Right lobe of liver (tissue), 6 donors: ENCODE measurements at places on chromosomes 7 and 10.
A peak's percentile ranks its signal among the peaks of the same experiment; 100 is the strongest.

DNA sequence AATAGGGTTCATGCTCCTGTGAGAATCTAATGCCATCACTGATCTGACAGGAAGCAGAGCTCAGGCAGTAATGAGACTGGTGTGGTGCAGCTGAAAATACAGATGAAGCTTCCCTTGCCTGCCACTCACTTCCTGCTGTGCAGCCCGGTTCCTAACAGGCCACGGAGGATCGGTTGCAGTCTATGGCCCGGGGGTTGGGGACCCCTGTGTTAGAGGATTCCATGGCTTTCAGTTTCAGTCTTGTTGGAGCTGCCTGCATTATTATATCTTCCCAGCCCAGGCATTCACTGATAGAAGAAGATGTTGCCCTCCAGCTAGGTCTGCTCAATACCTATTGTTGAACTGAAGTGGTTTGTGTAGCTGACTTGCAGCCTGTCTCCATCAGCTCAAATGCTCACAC, 1298.8 kb downstream of the TYW1 start:
- no peak overlapping the region for H3K27ac ChIP-seq
- no peak for DNase-seq
- no peaks in the 10 kb centered on the region for H3K4me1 ChIP-seq
- H3K36me3 ChIP-seq = no peaks in the 10 kb centered on the region
- H3K4me3 ChIP-seq = no peak overlapping the region
- H3K27me3 ChIP-seq = no peaks in the 10 kb centered on the region

GRCh38 chr7:141451232-141451631, 100.0 kb upstream of the AGK start:
- DNase-seq = no peak
- no peak overlapping the region for H3K4me3 ChIP-seq
- no peaks in the 10 kb centered on the region for H3K27me3 ChIP-seq
- no peaks in the 10 kb centered on the region for H3K36me3 ChIP-seq
- H3K27ac ChIP-seq = no peak overlapping the region

- no peak overlapping the region for H3K4me3 ChIP-seq
- H3K27me3 ChIP-seq = no peaks in the 10 kb centered on the region
- no peaks in the 10 kb centered on the region for H3K36me3 ChIP-seq
- H3K4me1 ChIP-seq = no peaks in the 10 kb centered on the region
- no peak for DNase-seq
These were observed 251.5 kb downstream of the BICC1 start for GRCh38 chr10:58764087-58764747.

GRCh38 chr7:134651991-134652390, 5.3 kb downstream of the BPGM start:
- H3K27me3 ChIP-seq = no peaks in the 10 kb centered on the region
- no peak for DNase-seq
- H3K27ac ChIP-seq = no peak overlapping the region
- no peaks in the 10 kb centered on the region for H3K4me1 ChIP-seq
- H3K4me3 ChIP-seq = no peak overlapping the region

DNA sequence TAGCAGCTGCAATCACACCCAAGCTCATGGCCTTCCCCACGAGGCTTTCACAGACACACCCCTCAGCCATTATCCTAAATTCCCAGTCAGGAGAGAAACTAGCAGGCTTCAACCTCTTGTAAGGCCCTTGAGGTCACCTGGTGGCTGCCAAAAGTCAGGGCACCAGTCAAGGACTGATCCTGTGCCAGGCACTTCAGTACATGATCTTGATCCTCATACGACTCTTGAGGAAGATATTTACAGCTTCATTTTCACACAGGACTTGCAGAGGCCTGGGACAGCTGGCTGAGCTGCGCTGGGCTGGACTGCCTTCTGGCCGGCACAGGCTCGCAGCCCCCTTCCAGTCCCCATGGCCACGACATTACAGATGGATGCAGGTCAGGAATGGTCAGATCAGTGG, 8.8 kb downstream of the PDAP1 start:
- H3K4me1 ChIP-seq = no peaks in the 10 kb centered on the region
- H3K27ac ChIP-seq = no peak overlapping the region
- no peaks in the 10 kb centered on the region for H3K27me3 ChIP-seq
- DNase-seq = no peak
- H3K36me3 ChIP-seq = peaks cover 18% of the 10 kb centered on the region

DNA sequence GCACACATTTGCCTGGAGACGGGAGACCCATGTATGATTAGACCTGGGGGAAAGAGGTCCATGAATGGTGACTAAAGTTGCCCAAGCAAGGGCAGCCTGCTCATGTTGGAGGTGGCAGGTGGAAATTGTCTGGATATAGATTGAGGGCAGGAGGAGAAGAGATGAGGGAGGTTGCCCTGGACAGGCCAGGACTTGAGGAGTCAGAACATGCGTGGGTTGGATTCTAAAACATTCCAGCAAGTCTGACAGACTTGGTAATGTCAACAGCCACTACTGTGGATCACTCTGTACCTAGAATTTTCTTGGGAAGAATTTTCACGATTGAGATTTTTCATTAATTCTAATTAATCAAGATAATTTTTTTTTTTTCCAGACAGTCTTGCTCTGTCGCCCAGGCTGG, 19.1 kb upstream of the SVOPL start:
- H3K4me3 ChIP-seq = no peak overlapping the region
- DNase-seq = no peak
- H3K4me1 ChIP-seq = no peaks in the 10 kb centered on the region
- no peaks in the 10 kb centered on the region for H3K27me3 ChIP-seq

GRCh38 chr7:33973231-33974015, 68.1 kb downstream of the BMPER start:
- no peaks in the 10 kb centered on the region for H3K27me3 ChIP-seq
- no peak overlapping the region for H3K4me3 ChIP-seq
- DNase-seq = no peak
- H3K27ac ChIP-seq = no peak overlapping the region
- H3K4me1 ChIP-seq = no peaks in the 10 kb centered on the region

DNA sequence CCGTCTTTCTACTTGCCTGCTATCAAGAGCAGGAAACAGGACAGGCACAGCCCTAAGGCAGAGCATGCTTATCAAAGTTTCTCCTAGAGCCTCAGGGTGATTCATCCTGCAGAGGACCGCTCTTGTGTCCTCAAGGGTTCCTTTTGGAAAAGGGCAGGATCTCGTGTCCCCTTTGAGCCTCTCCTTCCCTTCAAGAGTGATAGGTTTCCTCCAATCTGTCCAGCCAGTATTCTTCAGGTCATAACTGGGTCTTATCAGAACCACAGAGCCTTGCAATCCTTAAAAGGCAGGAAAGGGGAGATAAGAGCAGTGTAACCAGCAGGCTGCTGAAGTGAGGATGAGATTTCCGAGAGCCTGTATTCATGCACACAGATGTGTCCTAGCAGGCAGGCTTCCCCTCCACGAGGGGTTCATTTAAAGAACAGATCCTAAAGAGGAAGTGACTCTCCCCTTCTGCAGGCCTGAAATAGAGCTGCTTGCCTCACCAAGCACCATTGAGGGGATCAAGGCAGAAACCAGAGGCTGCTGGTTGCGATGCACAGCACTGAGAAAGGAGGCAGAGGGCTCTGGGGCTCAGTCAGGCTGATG, 90.5 kb upstream of the SVIL start:
- no peaks in the 10 kb centered on the region for H3K27me3 ChIP-seq
- H3K36me3 ChIP-seq = no peaks in the 10 kb centered on the region
- H3K4me3 ChIP-seq = no peak overlapping the region
- no peaks in the 10 kb centered on the region for H3K4me1 ChIP-seq
- no peak for DNase-seq

- H3K4me3 ChIP-seq = peak overlapping the region; percentile 65
- H3K27ac ChIP-seq = peak overlapping the region; percentile 38
- peaks cover 34% of the 10 kb centered on the region for H3K4me1 ChIP-seq
- H3K27me3 ChIP-seq = no peaks in the 10 kb centered on the region
- H3K36me3 ChIP-seq = no peaks in the 10 kb centered on the region
These were observed 536.0 kb upstream of the GALNT17 start for GRCh38 chr7:70595755-70596597.

DNA sequence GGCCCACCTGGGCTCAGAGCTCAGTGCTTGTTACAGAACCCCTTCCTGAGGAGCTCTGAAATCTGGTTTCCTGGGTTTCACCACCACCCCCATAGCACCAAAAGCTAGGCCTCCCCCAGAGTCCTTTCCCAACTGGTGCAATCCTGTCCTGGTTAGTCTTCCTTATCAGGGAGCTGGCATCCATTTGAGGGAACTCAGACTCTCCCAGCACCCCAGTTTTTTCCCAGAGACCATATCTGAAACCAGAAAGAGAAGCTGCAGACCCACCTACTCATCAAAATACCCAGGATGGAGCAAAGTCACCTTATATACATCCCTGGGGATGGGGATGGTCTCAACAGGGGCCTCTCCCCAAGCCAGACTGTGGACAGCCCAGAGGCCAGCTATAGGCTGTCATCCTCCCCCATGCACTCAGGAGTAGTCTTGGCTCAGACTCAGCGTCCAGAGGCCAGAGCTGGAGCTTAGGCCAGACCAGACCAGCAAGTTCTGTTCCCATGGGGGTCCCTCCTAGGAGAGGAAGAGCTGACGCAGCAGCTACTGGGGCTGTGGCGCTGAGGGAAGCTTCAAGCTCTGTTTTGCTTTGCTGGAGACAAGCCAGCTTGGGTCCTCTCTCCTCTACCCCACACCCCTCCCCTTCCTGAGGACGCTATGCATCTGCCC, 3.0 kb downstream of the TBATA start:
- H3K4me1 ChIP-seq = no peaks in the 10 kb centered on the region
- no peaks in the 10 kb centered on the region for H3K36me3 ChIP-seq
- no peaks in the 10 kb centered on the region for H3K27me3 ChIP-seq
- H3K27ac ChIP-seq = no peak overlapping the region
- no peak for DNase-seq

DNA sequence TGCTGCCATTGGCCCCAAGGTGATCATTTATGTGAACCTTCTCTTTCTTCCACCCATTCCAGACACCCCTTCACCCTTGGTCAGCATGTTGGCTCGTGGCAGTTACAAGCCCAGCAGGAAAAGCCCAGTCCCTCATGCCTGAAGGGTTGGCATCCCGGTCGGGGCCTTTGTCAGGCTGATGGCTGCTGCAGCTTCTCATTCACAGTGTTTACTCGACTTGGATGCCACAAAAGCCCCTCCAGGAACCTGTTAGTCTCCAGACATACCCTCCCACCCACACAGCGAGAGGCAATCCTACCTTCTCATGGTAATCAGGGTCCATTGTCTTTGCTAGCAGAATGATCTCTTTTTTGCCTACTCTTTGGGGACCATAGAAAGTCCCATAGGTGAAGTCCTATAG, 200.8 kb upstream of the PFKP start:
- no peak for DNase-seq
- H3K36me3 ChIP-seq = no peaks in the 10 kb centered on the region
- no peak overlapping the region for H3K27ac ChIP-seq
- no peaks in the 10 kb centered on the region for H3K27me3 ChIP-seq
- no peaks in the 10 kb centered on the region for H3K4me1 ChIP-seq
- H3K4me3 ChIP-seq = no peak overlapping the region

- peak overlapping the region; percentile 47 for H3K4me3 ChIP-seq
- peaks cover 4% of the 10 kb centered on the region for H3K4me1 ChIP-seq
- no peak overlapping the region for H3K27ac ChIP-seq
These were observed 104.0 kb downstream of the TRIL start for GRCh38 chr7:28853834-28854749.

- H3K4me3 ChIP-seq = no peak overlapping the region
- no peaks in the 10 kb centered on the region for H3K36me3 ChIP-seq
- no peak overlapping the region for H3K27ac ChIP-seq
These were observed 197.1 kb upstream of the STK17A start for GRCh38 chr7:43385856-43386255.

- H3K4me1 ChIP-seq = no peaks in the 10 kb centered on the region
- no peak for DNase-seq
- H3K36me3 ChIP-seq = no peaks in the 10 kb centered on the region
These were observed 242.2 kb downstream of the MALRD1 start for GRCh38 chr10:19290770-19291169.

DNA sequence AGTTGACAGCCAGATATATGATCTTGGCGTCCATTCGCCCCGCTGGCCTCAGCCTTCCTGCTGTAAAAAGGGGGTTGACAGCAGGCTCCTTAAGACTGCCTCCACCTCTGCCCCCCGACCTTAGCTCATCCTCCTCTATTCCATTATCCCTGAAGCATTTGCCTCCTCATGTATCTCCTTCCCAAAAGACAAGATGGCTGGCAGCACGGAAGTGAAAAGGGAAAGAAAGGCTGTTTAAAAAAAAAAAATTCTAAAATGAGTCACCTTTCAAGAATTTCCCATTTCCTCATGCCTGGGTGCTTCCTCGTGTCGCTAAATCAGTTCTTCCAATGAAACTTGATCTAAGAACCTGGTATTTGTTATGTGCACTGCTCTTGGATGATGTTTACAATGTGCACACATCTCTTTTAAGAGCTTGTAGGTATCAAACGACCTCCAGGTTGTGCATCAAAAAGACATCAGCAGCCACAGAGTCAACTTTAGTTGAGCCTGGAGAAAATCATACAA, 1.7 kb downstream of the SCRN1 start:
- H3K27me3 ChIP-seq = no peaks in the 10 kb centered on the region
- no peak overlapping the region for H3K4me3 ChIP-seq
- no peaks in the 10 kb centered on the region for H3K36me3 ChIP-seq
- H3K4me1 ChIP-seq = no peaks in the 10 kb centered on the region

DNA sequence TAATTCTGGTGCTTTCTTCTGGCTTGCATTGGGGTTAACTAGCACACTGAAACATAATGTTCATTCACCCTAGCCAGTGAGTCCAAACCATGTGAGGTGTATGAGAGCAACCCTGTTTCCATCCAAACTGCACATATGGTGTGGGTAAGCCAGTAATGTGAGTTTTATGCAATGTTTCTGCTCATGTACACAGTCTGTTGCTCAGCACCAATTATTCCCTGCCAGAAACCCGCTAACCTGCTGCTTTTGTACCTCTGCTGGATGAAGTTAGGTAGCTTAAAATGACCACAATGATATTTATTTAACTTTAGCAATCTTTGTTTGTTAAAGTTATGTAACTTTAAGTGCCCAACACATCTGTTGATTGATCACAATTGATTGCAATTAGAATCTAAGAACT, 93.7 kb upstream of the RPA3 start:
- H3K4me3 ChIP-seq = no peak overlapping the region
- no peaks in the 10 kb centered on the region for H3K4me1 ChIP-seq
- H3K36me3 ChIP-seq = no peaks in the 10 kb centered on the region
- H3K27ac ChIP-seq = peak overlapping the region; percentile 61

- H3K27me3 ChIP-seq = no peaks in the 10 kb centered on the region
- H3K27ac ChIP-seq = no peak overlapping the region
- no peaks in the 10 kb centered on the region for H3K36me3 ChIP-seq
- no peaks in the 10 kb centered on the region for H3K4me1 ChIP-seq
These were observed 31.8 kb downstream of the SMURF1 start for GRCh38 chr7:99112097-99112496.

DNA sequence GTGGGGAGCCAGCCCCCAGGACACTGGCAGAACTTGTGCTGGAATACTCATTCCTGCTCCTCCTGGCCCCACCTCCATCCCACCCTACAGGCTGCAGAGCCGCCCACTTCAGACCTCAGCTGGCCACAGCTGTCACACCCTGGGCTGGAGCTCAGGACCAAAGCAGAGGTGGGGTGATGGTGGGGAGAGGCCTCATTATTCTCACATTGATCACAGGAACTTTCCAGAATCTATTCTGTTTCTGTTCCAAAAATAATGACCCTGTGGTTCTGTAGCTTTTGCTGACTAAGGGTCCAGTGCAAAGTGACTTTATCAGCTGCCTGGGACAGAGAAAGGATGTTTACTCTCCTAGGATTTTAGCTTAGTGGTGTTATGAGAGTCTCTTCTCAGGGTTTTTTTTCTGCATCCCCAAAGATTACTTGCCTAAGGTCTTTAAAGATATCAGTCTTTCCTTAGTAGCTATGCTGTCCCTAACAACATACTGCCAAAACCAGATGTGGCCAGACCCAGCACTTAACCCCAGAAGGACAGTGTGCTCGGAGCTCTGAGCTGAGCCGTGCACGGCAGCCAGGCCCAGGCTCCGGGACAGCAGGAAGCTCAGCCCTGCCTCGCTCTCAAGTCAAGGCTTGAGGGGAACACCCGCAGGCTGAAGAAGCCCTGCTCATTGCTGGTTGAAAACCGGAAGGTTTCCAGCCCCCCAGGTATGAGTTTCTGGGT, 223.3 kb downstream of the MLLT10 start:
- no peak overlapping the region for H3K27ac ChIP-seq
- DNase-seq = no peak
- no peak overlapping the region for H3K4me3 ChIP-seq
- no peaks in the 10 kb centered on the region for H3K4me1 ChIP-seq
- no peaks in the 10 kb centered on the region for H3K27me3 ChIP-seq
